PC-3 (cell line): ENCODE measurements at places on chromosomes 2 and 18. TPM values are rescaled to one million over a fixed set of nuclear protein-coding genes. Genes with fewer than 3 reads are reported as not detected.

Gene USP40
- 32.1 and 32.3 TPM in 2 replicates for total RNA-seq

Gene ASB18
- 0.15 TPM in 1 of 2 replicates, not detected in the other for total RNA-seq

Gene ACKR3
- 0.86 and 3.1 TPM in 2 replicates for total RNA-seq

Gene SLC23A3
- total RNA-seq: 1.4 and 1.7 TPM in 2 replicates

Gene PCARE
- total RNA-seq: not detected in 2 replicates

Gene ATOH8
- 0.04 TPM in 1 of 2 replicates, not detected in the other for total RNA-seq

Gene RTP5
- total RNA-seq: not detected in 2 replicates

Gene OSBPL1A
- 31.1 and 39.7 TPM in 2 replicates for total RNA-seq

Gene SUPT7L
- 23.4 and 27.2 TPM in 2 replicates for total RNA-seq

Gene CIAO1
- total RNA-seq: 124 and 130 TPM in 2 replicates

Gene PSMA8
- total RNA-seq: not detected in 2 replicates

Gene EVX2
- total RNA-seq: not detected in 2 replicates

Gene BCL2
- total RNA-seq: 1.3 and 1.5 TPM in 2 replicates

Gene ERFE
- 7.4 and 8.5 TPM in 2 replicates for total RNA-seq

Gene ALPG
- total RNA-seq: 0.12 and 0.18 TPM in 2 replicates

Gene DSG4
- total RNA-seq: 0.04 TPM in 1 of 2 replicates, not detected in the other

Gene FSHR
- not detected in 2 replicates for total RNA-seq
